ENCODE measurements at places on chromosomes 4 and X.

DNA sequence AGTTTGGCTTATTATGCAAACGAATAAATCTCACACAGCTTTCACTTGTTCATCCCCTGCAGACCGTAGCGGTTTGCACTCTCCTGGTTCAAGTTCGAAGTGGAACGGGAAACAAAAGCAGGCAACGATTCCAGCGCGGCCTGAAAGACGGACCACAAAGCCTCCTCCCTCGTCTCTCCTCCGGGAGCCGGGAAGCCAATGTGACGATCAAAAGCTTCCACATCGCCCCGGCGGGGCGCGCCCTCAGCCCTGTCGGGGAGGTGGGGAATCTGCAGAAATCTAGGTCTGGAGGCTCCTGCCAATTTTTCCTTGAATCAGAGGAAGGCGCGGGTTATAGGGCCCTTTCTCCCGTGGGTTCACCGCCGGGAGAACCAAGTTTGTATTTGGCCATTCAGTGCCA lies 16.9 kb upstream of the ZIC3 start:
- DNase-seq: no peak

GRCh38 chr4:145435646-145436045 lies 46.0 kb upstream of the SMAD1 start:
- no peak for DNase-seq

DNA sequence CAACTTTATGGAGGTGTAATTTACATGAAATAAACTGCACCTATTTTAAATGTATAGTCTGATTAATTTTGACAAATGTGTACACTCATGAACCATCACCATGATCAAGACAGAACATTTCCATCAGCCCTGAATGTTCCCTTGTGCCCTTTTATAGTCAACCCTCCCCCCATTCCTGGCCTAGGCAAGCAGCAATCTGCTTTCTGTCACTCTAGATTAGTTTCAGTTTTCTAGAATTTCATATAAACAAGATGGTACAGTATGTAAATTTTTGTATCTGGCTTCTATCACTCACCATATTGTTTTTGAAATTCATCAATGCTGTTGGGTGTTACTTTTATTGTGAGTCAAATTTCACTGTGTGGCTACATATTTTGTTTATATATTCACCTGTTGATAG lies 234.2 kb upstream of the RPS6KA3 start:
- DNase-seq: no peak

- peak; percentile 86 for DNase-seq
Measured at GRCh38 chr4:20273793-20274192, 22.1 kb downstream of the SLIT2 start.

DNA sequence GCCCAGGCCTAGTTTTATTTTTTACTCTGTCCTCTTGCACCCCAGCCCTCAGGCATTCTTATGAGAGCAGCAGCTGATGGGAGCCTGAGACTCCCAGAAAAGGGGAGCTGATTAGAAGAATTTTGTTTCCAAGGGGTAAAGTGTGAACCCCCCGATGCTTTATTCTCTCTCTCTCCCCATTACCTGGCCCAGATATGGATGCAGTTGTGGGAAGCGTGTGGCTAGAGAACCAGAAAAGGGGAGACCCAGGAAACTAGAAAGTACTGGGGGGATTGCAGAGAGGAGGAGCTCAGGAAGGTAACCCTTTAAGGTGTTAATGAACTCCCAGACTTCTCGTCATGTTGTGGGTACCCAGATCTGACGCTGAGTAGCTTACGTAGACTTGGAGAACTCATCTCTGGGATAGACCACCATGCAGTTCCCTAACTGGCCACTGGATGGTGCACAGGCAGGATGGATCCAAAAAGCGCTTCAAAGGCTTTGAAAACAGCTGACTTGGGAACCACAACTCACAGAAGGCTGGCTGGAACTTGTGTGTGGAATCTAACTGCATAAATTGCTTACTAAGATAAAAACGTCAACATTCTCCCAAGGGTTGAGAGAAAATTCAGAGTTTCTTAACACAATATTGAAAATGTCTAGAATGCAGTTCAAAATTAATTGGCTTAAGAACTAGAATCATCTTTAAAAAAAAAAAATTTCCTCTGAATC lies 64.7 kb downstream of the TBC1D14 start:
- peak; percentile 79 for DNase-seq

DNA sequence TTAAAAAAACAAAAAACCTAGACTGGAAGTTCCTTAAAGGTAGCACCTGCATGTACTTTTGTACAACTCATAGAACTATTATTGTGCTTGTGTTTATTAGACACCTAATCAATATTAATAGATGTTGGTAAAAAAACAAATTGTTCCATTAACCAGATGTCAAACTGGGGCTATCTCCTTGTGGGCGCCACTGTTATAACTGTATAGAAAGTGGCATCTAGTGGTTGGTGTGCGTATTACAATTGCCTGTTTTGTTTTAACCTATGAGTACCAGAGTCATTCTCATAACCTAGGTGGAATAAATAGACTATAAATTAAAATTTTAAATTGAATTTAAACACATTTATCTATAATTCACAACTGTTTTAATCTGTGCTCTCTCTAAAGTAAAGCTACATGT lies 97.4 kb downstream of the COL4A5 start:
- DNase-seq: peak; percentile 73

- no peak for DNase-seq
Measured at GRCh38 chrX:39157796-39158195, 356.5 kb downstream of the MID1IP1 start.

DNA sequence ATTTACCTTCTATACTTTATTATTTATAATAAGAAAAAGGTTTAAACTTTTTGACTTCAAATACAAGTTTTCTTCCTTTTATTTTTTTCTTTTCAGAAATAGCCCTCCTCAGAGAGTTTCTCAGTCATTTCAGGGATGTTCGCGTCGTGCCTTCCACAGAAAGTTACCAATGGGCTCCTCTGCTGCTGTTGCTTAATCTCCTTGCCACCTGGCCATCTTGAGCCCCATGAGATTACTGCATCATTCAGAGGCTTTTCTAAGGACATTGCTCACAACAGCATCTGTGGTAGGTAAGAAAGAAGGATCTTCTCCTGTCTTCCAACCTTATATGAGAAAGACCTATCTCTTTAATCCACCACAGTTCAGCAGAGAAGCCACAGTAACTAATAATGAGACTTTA lies 1361.9 kb upstream of the ADGRL3 start:
- DNase-seq: no peak

DNA sequence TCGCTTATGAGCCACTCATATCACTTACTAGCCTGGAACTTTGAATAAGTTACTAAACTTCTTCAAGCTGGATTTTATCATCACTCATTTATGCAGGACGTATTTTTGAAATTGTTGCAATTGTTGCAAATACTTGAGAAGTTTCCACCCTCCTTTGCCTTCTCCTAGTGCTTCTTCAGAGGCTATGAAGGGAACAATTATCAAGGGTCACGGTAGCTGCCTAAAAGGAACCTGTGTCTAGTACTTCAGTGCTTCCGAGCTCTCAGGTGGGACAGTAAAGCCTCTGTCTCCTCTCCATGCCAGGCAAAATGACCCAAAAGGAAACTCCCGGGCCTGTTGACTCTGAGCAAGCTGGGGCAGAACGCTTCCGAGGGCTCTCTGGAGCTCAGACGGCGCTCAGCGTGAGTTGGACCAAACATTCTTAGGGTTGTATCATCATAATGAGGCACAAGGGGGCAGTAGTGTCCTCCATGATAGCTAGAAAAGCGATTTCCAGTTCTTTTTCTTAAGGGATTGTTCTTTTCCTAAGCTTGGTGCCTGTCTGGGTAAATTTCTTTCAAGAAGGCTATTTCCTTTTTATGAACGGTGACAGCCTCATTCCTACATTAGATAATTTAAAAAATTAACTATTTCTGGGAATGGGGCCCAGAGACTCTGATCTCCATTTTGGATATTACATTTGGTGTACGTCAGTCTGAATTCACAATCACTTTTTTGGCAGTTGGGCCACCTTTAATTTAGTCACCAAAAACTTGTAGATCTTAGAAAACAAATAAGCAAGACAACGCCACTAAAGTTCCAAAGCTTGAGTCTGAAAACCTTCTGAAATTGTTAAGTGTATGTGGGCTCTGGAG lies 73.1 kb downstream of the PACRGL start:
- peak; percentile 78 for DNase-seq

- no peak for DNase-seq
Measured at GRCh38 chrX:135740681-135741149, 27.3 kb downstream of the CT45A1 start.

DNA sequence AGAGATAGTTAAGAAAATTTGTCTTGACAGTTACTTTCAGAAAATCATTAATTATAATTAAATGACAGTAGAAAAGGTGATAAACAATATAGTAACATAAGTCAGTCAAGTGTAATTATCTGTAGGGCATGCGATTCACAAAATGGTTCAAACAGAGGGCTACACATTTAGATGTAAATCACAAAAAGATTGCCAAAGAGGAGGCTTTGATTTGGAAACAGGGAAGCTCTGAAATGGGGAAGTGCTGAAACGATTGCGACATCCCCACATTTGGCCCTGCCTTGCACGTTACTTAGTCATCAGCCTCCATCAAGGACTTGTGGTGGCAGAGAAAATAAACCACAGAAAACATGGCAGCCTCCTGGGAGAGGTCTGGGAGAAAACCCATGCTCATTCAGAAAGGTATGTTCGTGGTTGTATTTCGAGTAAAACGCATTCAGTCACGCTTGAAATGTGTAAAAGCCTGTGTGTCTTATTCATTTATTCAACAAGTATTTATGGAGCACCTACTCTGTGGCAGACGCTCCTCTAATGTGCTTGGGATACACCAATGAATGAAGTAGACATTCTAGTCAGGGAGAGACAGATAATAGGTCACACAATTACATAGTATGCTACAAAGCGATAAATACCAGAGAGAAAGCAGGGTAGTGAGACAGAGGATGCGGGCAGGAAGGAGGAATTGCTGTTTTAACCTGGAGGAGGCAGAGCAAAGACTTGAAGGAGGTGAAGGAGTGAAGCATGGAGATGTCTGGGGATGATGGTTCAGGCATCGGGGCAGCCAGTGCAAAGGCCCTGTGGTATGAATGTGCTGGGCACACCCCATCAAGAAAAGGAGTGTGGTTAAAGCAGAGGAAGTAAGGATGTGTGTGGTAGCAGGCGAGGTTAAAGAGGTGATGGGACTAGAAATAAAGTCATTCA lies 7.8 kb downstream of the RBM47 start:
- DNase-seq: peak; percentile 2

GRCh38 chr4:7361280-7361895 lies 73.3 kb downstream of the PSAPL1 start:
- no peak for DNase-seq

- DNase-seq: no peak
Measured at GRCh38 chr4:104073229-104073628, 353.4 kb upstream of the TACR3 start.

- DNase-seq: no peak
Measured at GRCh38 chrX:109440475-109440874, 41.4 kb downstream of the GUCY2F start.

DNA sequence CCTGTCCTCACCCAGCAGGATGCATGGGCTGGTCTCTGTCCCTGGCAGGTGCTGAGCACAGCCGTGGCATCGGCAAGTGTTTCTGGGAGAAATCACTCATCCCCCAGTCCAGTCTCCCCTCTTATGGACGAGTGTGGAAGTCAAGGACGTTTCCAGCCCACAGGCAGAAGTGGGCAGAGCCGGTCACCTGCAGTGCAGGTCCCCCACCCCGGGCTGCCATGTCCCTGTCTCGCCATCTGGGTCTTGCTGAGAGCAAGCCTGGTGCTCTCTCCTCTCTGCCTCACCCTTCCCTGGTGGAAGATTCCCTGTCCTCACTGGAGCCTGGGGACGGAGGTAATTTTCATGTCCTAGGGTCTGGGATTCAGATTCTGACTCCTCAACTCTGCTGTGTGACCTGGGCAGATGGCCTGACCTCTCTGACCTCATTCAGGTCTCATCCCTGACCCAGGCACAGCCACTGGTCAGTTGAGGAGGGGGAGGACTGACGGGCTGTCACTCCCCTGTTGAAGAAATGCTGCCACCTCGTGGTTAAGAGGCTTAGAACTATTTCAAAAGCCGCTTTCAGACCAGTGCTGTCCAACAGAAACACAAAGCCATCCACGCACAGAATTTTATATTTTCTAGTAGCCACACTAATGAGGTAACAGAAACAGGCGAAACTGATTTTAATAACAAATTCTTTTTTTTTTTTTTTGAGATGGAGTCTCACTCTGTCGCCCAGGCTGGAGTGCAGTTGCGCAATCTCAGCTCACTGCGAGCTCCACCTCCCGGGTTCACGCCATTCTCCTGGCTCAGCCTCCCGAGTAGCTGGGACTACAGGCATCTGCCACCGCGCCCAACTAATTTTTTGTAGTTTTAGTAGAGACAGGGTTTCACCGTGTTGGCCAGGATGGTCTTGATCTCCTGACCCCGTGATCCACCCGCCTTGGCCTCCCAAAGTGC lies 1.8 kb downstream of the CPZ start:
- peak; percentile 48 for DNase-seq

- no peak for DNase-seq
Measured at GRCh38 chr4:35975617-35976355, 268.5 kb downstream of the ARAP2 start.

DNA sequence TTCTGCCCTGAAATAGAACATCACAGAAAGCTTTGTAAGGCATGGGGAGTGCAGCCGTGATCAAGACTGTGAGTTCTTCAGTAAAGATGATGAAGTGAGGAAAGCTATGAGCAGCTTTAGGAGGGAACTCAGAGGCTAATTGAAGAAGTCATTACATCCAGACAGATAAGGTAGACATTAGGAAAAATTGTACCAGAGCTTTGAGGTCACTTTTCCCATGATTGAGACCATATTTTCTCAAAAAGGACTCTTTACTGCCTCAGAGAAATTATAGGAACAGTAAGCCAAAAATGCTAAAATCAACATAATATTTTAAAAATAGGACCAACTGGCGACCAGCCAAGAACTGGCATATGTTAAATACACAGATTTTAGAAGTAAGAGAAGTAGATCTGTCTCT lies 11.2 kb downstream of the CHST7 start:
- no peak for DNase-seq

- DNase-seq: no peak
Measured at GRCh38 chrX:153400146-153401132, 711 bp downstream of the PNMA6E start.

- DNase-seq: no peak
Measured at GRCh38 chrX:88735835-88736234, 11.2 kb upstream of the CPXCR1 start.

DNA sequence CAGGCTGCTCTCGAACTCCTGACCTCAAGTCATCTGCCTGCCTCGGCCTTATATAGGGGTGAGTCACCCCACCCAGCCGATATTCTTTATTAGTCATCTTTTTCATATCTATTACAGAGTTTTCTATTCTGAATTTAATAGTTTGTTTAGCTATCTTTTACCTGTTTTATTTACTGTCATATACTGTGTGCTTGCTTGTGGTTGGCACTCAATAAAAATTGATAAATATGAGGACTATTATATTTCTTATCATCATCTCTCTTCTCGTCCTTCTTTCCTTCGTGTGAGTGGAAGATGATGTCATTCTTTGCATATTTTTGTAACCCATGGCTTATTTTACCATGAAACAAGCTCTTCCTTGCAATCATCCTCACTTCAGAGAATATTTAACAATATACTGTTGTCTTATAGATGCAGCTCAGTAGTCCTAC lies 265.5 kb downstream of the ARHGAP24 start:
- DNase-seq: no peak

- DNase-seq: peak; percentile 16
Measured at GRCh38 chr4:118969359-118969758, 80.7 kb downstream of the SYNPO2 start.
